ENCODE measurements at places on chromosomes 7 and 10. TPM values are rescaled to one million over a fixed set of nuclear protein-coding genes. Genes with fewer than 3 reads are reported as not detected.
A peak's percentile ranks its signal among the peaks of the same experiment; 100 is the strongest.

- DNase-seq, result no peak
Measured at GRCh38 chr10:3179174-3179573, 6.6 kb upstream of the PITRM1 start.

The TPK1 gene
- 4.9 TPM for polyA plus RNA-seq

DNA sequence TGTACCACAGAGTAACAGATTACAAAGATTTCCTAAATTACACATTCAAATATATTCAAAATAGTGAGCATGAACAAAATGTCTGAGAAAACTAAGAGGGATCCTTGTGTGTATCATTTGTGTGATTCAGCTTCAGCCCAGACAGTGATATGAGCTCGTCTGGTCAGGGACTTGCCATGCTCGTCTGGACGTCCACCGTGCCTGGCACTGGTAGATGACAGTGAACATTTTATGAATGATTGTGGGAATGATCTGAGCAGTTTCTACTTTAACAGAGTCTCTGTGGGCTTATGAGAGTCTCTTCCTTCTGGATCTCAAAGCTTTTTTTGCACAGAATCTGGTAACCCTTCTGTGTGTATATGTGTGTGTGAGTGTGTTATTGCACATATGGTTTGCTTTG lies 34.2 kb upstream of the ANKRD2 start:
- DNase-seq, result no peak

DNA sequence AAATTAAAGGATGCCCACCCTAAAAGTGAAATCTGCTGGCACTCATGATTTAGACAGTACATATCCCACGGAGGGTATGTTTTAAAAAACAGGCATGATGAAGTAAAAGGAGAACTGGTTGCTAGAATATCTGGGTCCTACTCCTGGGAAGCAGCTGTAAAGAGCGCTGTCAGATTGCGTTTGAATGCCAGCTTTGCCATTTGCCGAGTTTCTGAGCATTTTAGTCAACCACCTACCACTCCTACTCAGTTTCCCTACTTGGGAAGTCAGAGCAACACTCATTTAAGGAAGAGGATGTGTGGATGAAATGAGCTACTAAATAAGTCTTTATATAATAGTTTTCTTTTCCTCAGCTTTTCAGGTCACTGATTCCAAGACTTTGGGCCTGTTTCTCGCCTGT lies 1.1 kb upstream of the UMAD1 start:
- DNase-seq, result no peak

- DNase-seq, result no peak
Measured at GRCh38 chr7:151891182-151891581, 14.3 kb upstream of the PRKAG2 start.

GRCh38 chr10:37566332-37566731 lies 291.1 kb downstream of the ZNF248 start:
- DNase-seq, result no peak

DNA sequence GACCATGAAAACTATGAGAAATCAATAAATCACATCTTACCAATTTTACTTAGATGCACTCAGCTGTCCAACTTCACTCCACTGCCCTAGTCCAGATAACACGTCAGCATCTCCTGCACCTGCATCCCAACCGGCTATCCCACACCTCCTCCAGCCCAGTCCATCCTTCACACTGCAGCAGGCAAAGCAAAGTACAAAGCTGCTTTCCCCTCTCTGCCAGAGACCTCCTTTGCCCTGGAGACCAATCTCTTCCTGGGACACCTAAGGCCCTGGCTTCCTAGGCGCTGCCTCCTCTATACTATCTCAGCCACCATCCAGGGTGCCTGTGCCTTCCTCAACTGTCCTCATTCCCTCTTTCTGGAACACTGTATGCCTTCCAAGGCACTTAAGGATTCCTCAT lies 90.3 kb upstream of the DDC start:
- DNase-seq, result no peak

GRCh38 chr7:16260236-16260728 lies 161.1 kb downstream of the CRPPA start:
- no peak for DNase-seq

The TRPV6 gene
- 8.1 TPM for polyA plus RNA-seq

The SCRN1 gene
- polyA plus RNA-seq, result 37.9 TPM

The LRRN3 gene
- 75.3 TPM for polyA plus RNA-seq

- DNase-seq, result no peak
Measured at GRCh38 chr10:43209074-43209455, 57.8 kb downstream of the RASGEF1A start.

The CRTAC1 gene
- polyA plus RNA-seq, result 2.7 TPM

The PLXNA4 gene
- 1.9 TPM for polyA plus RNA-seq

The VWC2 gene
- 0.01 TPM for polyA plus RNA-seq

GRCh38 chr7:1330801-1331425 lies 98.2 kb downstream of the UNCX start:
- DNase-seq, result no peak

GRCh38 chr10:70575874-70576802 lies 26.4 kb downstream of the PRF1 start:
- peak; percentile 48 for DNase-seq

GRCh38 chr10:132867801-132868644 lies 74.3 kb downstream of the CFAP46 start:
- no peak for DNase-seq

The TAS2R5 gene
- 10.4 TPM for polyA plus RNA-seq

The XRCC2 gene
- polyA plus RNA-seq, result 9.2 TPM

DNA sequence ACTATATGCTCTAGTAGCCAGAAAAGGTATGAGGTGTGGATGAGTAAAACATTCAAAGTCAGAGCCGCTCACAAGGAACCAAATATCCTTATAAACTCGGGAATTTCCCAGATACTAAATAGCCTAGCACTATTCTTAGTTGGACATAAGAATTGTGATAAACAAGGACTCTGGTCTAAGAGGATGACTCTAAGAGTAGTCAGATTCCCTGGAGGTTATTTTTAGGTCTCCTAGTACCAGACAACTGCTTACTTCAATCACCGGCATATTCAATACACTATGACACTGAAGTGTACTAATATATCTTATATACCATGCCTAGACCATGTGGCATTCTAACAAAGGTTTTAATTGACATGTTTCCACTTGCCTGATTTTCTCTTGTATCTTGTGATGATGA lies 56.5 kb downstream of the LMBR1 start:
- DNase-seq, result no peak

The KCNMA1 gene
- polyA plus RNA-seq, result 4.2 TPM

The WDR86 gene
- 19.8 TPM for polyA plus RNA-seq

- DNase-seq, result no peak
Measured at GRCh38 chr7:129851809-129852208, 101.0 kb downstream of the UBE2H start.

The RELN gene
- polyA plus RNA-seq, result 24.7 TPM

DNA sequence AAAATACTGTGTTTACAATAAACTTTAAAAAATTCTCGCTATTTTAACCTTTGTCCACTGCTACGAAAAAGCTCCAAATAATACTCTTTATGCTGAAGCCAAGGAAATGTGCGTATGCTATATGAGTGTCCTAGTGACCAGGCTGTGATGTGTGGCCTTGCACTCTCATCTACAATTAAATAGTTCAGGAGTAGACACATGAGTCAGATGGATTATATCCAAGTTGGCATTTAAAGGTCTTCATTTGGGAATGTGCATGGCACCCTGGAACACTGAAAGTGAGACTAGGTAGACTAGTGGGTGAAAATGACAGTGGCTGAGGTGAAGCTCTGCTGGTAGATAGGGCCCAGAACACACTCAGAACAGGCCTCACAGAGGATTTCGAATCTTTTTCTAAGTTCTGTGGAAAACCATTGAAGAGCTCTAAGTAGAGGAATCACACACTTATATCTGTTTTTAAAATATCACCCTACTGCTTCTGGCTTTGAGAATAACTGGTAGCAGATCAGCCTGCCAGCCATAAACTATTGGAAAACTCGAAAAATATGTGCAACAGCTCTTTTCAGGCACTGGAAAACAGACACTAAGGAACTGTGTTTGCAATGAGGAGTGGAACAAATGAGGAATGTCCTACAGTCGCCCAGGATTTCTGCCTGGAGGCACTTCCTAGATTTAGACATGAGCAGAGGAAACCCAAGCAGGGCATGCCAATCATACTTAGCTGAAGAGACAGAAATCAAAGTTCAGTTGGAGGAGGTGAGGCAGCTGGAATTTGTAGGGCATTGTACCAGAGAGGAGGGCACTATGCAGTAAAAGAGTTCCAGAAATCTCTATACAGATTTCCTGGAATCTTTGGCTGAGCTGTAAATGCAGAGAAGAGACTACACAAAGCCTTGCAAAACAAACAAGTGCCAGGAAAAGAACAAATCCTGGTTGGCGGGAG lies 603.8 kb upstream of the LRRTM3 start:
- DNase-seq, result no peak

The PRKG1 gene
- 15.4 TPM for polyA plus RNA-seq

GRCh38 chr10:132512693-132513345 lies 24.8 kb upstream of the INPP5A start:
- DNase-seq, result no peak

DNA sequence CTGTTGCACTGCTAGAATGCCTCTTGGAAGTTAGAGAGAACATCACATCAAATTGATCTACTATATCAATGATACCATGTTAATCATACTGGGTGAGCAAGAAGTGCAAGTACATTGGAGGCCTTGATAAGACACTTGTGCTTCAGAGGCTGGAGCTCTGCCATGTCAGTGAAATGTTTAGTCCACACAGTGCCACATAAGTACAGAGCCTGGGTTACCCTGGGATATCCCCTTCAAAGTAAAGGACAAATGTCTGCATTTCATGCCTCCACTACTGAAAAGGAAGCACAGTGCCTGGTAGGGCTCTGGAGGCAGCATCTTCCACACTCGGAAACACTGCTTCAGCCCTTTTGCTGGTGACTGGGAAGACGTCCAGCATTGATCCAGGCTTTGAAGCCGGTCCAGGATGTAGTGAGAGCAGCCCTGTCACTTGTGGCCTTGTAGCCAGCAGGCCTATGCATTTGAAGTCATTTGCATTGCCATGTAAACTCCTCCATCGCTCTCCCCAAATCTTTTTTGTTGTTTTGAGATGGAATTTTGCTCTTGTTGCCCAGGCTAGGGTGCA lies 15.7 kb upstream of the STN1 start:
- no peak for DNase-seq

DNA sequence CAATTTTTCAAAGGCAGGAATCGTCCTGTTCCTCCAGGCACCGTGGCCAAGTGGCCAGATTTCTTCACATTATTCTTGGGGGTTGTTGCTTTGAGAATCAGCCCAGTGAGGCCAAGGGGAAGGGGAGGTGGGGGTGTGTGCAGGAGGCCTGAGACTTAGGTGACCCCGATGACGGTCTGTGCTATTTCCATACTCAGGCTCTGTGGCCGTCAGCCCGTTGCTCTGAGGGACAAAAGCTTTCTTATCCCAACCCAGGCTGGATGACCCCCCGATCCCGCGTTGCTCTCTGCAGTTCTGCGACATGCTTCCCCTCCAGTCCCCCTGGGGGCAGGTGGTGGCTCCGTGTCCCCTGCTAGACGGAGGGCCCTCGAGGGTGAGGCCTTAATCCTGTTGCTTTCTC lies 14.2 kb downstream of the DOCK1 start:
- no peak for DNase-seq

The AQP1 gene
- polyA plus RNA-seq, result 157 TPM

DNA sequence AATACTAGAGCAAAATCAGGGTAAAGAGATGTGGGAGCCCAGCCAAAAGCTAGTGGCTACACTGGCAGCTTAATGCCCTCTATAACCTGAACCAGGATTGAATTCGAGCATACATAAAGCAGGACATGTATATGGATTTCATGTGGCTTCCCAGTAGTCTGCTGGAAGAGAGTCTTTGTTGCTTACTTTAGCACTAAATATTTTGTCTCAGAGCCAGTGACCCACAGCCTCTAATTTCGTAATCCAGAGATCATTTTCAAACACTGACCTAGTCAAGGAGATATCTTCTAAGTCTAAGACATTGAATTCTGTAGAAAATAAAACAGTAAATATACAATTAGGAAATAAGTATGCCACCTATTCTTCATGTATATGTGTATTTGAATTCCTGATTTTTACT lies 64.2 kb upstream of the GNAI1 start:
- peak; percentile 37 for DNase-seq

DNA sequence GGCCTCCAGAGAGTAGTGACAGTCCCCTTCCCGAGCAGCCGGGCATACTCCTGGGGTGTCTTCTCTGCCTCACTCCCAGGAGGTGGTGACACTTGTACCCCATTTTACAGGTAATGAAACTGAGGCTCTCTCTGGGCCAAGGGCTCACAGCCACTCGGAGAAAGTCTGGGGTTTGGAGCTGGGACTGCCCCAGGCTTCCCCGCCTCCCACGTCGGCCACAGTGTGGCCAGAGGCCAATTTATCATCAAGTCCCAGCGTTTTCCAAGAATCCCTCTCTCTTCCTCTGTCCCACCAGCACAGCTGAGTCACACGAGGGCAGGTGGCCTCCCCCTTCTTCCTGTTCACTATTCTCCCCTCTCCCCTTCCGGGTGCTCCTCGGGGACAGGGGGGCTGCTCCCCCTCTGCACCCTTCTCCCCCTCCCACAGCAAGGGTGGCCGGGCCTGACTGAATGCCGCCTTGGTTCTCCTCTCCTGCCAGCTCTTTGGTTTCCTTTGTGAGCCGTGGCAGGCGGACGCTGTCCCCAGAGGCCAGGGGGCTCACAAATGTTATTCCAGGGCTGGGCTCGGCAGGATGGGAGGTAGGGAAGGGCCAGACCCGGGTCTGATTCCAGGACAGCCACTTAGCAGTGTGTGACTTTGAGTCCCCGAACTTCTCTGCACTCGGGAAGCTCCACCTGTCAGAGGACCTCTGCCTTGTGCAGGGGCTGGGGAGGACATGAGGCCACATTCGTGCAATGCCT lies 17.7 kb downstream of the CLIP2 start:
- peak; percentile 47 for DNase-seq

DNA sequence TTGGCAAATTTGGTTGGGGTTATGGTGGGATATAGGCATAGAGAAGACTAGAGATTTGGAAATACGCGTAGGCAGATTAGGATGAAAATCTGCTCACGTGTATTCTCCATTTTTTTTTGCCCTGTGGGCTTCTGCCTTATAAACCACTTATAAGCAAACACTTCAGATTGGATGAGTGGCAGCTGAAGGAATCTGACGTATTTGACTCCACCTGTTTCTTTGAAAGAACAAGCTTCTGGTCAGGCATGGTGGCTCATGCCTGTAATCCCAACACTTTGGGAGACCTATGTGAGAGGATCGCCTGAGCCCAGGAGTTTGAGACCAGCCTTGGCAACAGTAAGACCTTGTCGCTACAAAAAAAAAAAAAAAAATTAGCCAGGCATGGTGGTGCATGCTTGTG lies 5.1 kb downstream of the STK31 start:
- DNase-seq, result no peak

GRCh38 chr7:127911968-127912511 lies 119.2 kb downstream of the LRRC4 start:
- DNase-seq, result no peak

DNA sequence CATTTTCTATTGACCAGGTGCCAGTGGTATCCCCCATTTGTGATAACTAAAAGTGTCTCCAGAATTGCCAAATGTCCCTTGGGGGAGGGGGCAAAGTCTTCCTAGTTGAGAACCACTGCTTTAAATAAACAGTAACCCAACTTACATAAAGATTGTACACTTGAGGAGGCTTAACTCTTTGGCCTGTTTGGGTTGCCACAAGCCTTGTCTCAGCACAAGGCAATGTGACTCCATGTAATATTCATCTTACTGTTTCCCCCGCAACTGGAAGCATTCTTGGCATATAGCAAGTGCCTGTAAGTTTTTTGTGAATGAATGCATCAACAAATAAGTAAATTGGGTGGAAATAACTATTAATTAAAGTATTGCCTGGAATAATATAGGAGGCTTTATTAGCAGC lies 108.3 kb downstream of the ANK3 start:
- no peak for DNase-seq

- DNase-seq, result no peak
Measured at GRCh38 chr7:126083014-126083413, 1153.4 kb upstream of the POT1 start.
